ENCODE measurements at places on chromosomes 6 and 20.

DNA sequence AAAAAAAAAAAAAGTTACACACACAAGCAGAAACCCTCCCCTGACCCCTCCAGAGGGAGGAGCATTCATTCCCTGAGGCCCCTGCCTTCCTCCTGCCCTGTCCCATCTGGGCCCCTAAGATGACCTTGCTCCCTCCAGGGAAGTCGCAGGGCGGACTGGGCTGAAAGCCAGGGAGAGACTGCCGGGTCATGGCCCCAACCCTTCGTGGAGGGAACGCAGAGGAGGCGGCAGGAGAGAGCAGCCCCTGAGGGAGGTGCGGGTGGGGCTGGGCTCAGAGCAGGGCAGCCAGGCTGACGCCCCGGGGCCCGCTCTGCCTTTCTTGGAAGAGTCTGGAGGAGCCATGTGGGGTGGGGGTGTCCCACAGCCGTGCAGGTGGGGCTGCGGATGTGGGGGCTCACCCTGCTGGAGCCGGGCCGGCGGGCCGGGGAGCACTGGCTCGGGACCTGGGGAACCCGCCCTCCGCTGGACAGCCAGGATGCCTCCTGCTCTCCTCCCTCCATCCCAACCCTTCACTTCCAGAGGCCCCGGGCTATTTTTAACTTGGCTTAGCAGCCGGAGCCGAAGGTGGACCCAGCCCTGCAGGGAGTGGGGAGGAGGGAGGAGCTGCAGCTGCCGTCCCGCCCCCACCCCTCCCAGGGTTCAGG is 15.0 kb upstream of the ABHD16B start:
- peak; percentile 58 for DNase-seq

DNA sequence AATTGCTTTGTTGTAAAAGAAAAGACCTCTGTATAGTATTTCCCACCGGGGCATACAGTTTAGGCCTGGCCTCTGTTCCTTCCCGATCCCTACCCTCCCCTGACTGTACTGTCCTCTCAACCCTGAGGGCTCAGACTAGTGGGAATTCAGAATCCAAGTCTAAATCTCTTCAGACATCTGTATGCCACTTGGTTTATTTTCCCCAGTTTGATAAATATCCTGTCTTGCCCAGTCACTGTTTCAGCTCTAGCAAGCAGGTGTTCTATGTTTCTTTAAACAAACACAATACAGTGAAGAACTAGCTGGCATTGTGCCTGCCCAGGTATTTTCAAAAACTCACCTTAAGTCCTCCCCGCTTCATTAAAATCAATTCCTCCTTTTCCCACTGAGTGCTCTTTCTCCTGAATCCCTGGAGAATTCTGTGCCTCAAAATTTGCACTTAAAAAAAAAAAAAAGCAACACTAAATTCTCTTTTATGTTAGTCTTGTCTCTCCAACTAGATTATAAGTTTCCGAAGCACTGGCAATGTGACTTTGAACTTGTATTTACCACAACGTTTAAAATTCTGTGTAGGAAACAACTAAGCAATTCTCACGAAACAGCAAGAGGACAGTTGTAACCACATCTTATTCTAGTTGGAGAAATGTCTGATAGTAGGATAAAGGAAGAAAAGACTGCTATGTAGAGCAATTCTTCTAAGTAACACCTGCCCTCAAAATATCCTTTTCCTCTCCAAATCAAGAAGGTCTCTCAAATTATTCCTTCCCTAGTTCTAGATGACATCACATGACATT is 112.0 kb upstream of the CARMIL1 start:
- no peak for DNase-seq

GRCh38 chr6:107440936-107441335 is 18.4 kb downstream of the PDSS2 start:
- no peak for DNase-seq

GRCh38 chr6:104095661-104096416 is 763.9 kb downstream of the HACE1 start:
- no peak for DNase-seq
